CD4-positive, alpha-beta memory T cell (primary cell): ENCODE measurements at places on chromosomes 12 and 14. TPM values are rescaled to one million over a fixed set of nuclear protein-coding genes. Genes with fewer than 3 reads are reported as not detected.
A peak's percentile ranks its signal among the peaks of the same experiment; 100 is the strongest.

KHNYN gene
- total RNA-seq = 137 TPM

DNA sequence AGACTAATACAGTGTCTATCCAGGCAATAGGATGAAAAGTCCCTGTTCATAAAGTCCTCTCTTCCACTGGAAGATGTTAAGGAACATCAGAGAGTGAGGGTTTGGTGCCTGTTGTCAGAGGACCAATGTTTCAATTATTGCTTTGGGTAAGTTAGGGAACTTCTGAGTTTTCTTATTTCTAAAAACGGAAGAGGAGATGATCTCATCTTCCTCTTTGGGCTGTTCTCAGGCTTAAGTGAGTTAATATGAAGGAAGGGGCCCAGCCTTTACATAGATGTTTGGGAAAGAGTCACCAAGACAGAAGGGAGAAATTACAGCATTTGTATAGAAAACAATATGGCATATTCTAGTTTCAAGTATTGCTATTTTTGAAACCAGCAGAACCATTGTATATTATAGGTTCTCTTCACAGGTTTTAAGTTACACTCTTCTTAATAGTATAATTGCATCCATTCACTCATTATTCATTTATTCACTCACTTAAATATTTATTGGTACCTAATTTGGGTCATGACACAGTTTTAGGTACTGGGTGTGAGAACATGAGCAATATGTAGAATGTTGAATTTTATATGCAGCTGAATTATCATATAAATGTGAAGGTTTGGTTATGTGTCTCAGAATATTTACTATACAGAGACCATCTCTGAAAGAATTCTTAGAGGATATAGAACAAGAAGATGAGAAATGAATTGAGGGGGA, 68.5 kb upstream of the LRIG3 start:
- no peak overlapping the region for H3K4me3 ChIP-seq
- H3K4me1 ChIP-seq = no peaks in the 10 kb centered on the region
- H3K36me3 ChIP-seq = no peaks in the 10 kb centered on the region
- no peaks in the 10 kb centered on the region for H3K27me3 ChIP-seq
- DNase-seq = no peak

GRCh38 chr14:37594238-37594970, 645 bp downstream of the FOXA1 start:
- H3K36me3 ChIP-seq = no peaks in the 10 kb centered on the region
- no peak overlapping the region for H3K27ac ChIP-seq
- H3K27me3 ChIP-seq = peaks cover 35% of the 10 kb centered on the region
- no peak overlapping the region for H3K4me3 ChIP-seq
- no peak for DNase-seq

DNA sequence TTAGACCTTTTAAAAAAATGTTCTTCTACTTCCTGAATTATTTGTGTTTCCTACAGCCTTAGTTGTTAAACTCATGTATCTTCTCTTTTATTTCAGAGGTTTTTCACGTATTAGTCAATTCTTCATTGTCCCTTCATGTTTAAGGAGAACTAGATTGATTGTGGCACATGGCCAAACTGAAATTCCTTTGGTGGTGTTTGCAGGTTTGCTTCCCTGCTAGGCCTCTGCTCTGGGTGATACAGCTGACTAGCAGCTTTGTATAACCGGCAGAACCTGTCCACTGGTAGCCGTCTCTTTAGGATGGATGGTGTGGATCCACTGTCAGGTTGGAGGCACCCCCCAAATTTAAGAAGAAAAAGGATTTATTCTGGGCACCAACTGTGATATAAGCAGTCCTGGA, 262.1 kb downstream of the FBXL14 start:
- H3K4me3 ChIP-seq = no peak overlapping the region
- H3K4me1 ChIP-seq = no peaks in the 10 kb centered on the region
- H3K27me3 ChIP-seq = no peaks in the 10 kb centered on the region
- no peak for DNase-seq
- no peaks in the 10 kb centered on the region for H3K36me3 ChIP-seq
- H3K27ac ChIP-seq = no peak overlapping the region

GRCh38 chr12:72017054-72017651, 78.5 kb downstream of the TPH2 start:
- no peaks in the 10 kb centered on the region for H3K4me1 ChIP-seq
- no peaks in the 10 kb centered on the region for H3K36me3 ChIP-seq
- peaks cover 3% of the 10 kb centered on the region for H3K27me3 ChIP-seq
- no peak overlapping the region for H3K4me3 ChIP-seq
- DNase-seq = peak; percentile 38

- DNase-seq = no peak
- no peaks in the 10 kb centered on the region for H3K27me3 ChIP-seq
- no peaks in the 10 kb centered on the region for H3K36me3 ChIP-seq
- H3K4me1 ChIP-seq = peaks cover 9% of the 10 kb centered on the region
These were observed 75.4 kb downstream of the FUT8 start for GRCh38 chr14:65487783-65488494.
